WTC11 (cell line): ENCODE measurements at places on chromosomes 2 and 18. TPM values are rescaled to one million over a fixed set of nuclear protein-coding genes. Genes with fewer than 3 reads are reported as not detected.

DNA sequence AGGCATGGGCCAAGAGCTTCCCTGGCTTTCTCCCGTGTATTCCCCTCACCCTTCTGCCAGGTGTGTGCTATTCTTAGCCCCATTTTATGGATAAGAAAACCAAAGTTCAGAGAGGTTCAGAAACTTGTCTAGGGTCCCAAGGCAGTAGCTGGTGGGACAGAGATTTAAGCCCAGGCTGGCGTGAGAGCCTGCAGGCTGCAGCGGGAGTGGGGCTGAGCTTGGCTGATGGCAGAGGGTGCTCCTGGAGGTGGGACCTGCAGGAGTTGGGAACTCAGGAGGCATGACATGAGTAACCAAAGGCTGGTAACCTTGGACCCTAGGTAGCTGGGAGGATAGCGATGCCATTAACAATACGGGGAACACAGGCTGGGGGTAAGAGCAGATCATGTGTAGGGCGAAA is 87.3 kb upstream of the B3GNT7 start:
- DNase-seq = no peak

- no peak for DNase-seq
Measured at GRCh38 chr2:195027947-195028346, 629.1 kb upstream of the SLC39A10 start.

DNA sequence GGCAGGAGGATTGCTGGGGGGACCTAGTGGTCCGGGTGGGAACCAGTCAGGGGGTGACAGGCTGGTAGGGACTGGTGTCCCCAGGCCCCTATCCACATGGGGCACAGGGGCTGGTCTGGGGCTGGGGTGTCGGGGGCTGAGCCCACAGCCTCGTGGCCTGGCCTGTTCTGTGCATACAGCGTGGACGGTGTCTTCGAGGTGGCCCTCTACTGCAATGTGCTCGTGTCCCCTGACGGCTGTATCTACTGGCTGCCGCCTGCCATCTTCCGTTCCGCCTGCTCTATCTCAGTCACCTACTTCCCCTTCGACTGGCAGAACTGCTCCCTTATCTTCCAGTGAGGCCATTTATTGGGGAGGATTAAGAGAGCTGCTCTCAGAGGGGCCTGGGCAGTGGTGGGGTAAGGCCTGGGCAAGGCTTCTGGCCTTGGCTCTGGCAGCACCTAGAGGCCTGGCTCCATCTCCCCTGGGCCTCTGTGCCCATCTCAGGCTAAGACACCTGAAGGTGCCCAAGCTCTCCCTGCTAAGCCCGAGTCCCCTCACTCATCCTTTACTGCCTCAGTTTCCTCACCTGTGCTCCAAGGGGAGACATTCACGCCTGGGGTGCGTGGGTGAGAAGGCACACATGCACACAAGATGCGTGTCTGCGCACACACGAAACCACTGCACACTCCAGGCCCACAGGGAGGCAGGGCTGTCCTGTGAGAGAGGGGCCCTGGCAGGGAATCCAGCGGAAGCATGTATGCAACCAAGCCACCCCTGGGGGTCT is 1.9 kb downstream of the CHRNG start:
- no peak for DNase-seq

DNA sequence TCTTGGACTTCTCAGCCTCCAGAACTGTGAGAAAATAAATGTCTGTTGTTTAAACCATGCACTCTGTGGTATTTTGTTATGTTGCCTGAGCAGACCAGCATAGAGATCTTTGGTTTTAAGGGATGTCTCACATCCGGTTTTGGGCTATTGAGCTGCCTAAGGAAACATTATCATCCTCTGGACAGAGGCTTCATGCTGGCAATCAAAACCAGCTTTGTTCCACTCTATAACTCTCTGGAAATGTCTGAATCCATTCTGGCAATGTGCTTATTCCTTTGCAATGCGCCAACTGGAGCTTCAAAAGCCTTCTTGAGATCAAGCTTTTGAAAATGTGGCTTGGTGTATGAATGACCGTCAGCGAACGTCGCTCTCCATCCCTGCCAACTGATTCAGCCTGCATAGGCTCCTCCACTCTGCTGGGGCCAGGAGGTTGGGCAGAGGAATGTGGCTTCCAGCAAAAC is 183.6 kb upstream of the MGAT5 start:
- no peak for DNase-seq

- no peak for DNase-seq
Measured at GRCh38 chr2:175631245-175631623, 370.8 kb downstream of the LNPK start.

GRCh38 chr2:55961318-55961911 is 37.8 kb upstream of the EFEMP1 start:
- DNase-seq = no peak

DNA sequence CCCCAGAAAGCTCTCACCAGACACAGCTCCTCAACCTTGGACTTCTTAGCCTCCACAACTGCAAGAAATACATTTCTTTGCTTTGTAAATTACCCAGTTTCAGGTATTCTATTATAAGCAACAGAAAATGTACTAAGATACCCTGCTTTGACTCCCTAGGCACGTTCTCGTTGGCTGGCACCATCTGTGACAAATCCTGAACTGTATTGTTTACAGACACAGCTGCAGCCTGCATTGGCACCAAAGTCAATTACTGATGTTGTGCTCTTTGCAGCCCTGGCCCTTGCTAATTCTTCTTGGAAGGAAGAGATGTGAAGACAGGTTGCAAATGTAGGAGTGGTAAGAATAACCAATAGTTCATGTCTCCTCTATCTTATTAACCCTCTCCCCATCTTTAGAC is 72.7 kb upstream of the FAM136A start:
- DNase-seq = no peak

DNA sequence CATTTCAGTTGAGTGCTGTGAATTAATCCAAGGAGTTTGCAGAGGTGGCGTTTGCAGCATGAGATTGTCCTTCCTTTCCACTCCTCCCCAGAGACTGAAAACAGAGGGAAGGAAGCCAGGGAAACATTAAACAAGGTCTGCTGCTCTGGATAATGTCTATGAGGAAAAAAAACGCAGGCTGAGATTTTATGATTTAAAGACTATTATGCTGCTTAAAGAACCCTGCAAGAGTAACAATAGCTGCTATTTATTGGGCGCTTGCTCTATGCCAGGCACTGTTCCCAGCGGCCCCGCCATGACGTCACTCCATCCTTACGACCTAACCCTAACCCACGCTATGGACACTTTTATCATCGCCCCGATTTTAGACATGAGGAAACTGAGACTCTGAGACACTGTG is 222.4 kb downstream of the BCL2 start:
- DNase-seq = no peak

DNA sequence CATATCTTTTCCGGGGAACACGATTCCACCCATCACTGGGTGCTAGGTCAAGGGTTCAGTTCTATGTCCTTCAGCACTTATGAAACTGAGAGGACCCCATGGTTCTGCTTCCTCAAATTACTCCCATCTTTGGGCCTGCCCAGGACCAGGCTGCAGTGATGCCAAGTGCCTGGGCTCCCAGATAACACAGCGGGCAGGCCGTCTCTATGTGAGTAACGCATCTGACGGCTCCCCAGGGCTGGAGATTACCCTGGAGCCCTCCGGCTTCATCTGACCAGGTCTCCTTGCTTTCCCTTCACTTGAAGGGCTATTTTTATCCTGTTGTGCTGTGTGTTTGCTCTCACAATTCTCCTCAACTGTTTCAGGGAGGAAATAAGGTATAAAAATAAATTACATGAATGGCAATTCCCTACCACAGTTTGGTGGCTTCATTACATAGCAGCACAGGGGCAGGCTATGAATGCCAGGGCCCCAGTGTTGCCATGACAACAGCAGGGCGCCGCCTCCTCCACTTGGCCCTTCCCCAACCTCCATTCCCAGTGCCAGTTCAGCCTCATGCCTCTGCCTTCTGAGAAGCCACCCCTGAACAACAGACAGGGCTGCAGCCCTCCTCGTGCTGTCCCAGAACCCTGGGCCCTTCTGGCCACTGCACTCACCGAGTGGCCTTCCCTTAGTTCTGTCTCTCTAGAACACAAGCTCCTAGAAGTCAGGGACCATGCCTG is 25.4 kb upstream of the TMEM131 start:
- DNase-seq = no peak

DNA sequence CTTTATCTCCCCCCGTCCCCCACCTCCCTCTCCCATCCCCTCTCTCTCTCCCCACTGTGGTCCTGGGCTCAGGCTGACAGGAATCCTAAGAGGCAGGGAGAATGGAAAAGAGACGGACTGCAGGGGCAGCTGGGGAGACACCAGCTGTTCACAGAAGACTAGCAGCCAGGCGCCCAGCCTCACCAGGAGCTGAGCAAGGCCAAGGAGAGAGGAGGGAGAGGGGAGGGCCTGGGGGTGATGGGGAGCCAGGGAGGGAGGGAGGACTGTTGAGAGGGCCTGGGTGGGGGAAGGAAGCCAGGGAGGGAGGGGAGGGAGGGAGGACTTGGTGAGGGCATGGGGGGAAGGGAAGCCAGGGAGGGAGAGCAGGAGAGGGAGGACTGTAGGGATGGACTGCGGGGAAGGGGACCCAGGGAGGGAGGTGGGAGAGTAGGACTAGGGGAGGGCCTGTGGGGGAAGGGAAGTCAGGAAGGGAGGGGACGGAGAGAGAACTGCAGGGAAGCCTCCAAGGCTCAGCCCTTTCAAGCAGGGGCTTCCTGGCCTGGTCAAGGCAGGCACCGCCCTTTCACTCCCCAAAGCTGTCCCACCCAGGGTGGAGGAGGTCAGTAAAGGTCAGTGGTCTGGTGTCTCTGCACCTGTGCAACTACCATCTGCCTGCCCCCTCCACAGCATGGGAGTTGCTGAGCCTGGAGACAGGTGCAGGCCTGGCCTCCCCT is 517.7 kb upstream of the MYT1L start:
- peak; percentile 25 for DNase-seq

DNA sequence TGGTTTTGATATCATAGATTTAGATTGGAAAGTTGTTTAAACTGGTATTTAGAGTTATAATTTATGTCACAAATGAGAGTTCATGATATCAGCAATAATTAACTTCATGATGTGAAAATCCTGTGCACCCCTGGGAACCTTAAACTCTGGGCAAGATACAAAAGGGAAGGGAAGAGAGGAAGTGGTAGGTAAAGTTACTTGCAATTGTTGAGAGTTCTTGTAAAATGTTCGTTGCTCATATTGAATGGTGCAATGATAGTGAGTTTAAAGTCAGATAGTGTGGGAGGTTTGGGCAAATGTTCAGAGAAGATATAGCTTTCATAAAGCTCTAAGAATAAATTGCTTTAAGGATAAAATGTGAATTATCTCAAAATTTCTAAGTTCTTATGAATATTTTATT is 75.4 kb downstream of the SP110 start:
- no peak for DNase-seq

GRCh38 chr18:59065684-59066083 is 74.0 kb upstream of the SEC11C start:
- DNase-seq = no peak

DNA sequence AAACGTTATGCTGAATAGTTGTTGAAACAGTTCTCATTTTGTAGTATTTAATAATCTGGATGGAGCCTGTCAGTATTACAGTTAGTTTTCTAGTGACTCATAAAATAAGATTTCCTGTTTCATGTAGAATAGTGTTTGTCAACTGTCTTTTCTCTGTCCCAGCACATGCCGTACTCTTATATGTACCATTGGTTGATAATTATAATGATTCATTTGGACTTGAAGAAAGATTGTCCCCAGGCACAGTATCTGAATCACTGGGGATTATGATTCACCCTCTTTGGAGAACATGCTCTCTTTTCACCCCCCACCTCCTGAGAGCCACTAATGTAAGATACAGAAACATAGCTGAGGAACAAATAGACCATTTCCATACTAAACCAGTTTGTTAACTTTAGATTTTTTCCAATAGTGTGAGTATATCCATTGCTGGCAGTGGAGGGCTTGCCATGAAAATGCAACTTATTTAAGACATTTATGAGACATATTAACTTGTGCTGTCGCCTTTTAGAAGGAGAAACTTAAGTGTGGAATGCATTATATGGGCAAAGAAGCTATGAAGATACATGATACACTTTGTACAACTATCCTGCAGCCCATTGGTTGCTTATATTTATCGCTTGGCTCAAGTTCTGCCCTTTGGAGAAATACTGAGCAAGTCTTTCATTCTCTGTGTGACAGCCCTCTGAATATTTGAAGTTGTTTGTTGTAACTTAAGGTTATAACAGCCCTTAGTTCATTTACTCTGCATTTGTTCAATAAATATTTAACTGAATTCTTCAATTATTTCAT is 12.4 kb downstream of the COPS8 start:
- DNase-seq = no peak

DNA sequence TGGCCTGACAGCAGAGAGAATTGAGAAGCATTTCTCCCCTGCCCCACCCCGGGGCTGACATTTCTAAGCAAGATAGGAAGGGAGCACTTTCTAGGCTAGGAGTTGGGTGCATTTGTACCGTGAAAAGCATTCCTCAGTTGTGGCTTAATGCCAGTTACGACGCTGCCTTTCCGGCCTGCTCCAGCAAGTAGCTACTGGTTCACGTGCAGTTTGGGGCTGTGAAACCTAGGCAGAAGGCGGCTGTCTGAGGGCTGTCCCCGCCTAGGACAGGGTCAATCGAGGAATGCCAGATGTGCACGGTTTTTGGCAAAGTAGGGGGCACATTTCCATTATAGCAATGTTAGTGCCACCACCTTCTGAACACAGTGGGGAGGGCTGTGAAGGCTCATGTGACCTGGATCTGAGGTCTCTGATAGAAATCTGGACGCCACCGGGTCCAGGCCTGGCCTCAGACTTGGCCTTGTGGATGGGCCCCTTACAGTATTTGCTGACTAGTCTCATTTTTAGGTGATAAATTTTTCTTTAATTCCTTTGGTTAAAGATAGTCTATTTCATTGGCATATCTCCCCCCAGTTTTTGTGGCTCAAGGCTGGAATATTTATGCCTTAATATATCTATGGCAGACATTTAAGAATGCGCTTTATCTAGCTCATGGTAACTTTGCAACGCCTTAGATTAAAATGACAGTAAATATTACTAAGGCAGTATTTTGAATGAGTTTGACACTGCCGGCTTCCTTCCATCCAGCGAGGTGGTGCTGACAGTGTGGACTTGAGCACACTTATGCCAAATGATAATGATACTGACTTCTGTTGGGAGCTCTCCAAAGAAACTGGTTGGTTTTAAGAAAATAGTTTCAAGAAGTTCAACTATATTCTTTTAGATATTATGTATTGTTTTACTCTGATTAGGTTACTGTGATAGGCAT is 78.7 kb downstream of the LPIN1 start:
- no peak for DNase-seq

GRCh38 chr18:34707670-34708069 is 2.4 kb upstream of the DTNA start:
- DNase-seq = no peak

DNA sequence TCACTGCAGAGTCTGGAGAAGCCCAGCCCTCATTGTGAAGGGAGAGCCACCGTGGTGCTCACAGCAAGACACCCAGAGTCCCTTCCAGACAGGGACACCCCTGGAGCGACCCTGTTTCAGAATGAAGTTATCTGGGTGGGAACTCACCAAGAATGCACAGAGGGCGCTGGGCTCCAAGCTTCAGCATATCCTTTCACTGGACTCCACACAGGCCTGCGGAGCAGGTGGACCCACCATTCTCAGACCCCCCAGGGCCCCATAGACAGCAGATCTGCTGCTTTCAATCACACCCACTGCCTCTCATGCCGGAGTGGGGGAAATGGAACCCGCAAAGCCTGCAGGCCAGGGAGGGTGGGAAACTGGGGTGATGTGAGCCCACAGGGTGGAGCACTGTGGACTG is 87.8 kb downstream of the RRM2 start:
- no peak for DNase-seq

The DES gene
- total RNA-seq = 1.6 to 3.5 TPM (median 2.8 TPM) in 3 replicates

The PDE6D gene
- total RNA-seq = 30.2 to 32.8 TPM (median 31.4 TPM) in 3 replicates

The TEKT4 gene
- total RNA-seq = 0.18 TPM in 1 of 3 replicates, not detected in the others

The RND3 gene
- 50.6 to 64.4 TPM (median 55.8 TPM) in 3 replicates for total RNA-seq

The KIF5C gene
- total RNA-seq = 58.0 to 73.5 TPM (median 60.6 TPM) in 3 replicates

The GPR148 gene
- 0.16 to 0.23 TPM in 2 of 3 replicates, not detected in the other for total RNA-seq

The ADCYAP1 gene
- total RNA-seq = not detected in 3 replicates

The CDK15 gene
- not detected in 3 replicates for total RNA-seq

The FAM237A gene
- not detected in 3 replicates for total RNA-seq

The GALR1 gene
- 0.07 to 0.11 TPM (median 0.07 TPM) in 3 replicates for total RNA-seq
